ENCODE measurements at places on chromosomes 5 and 9.

DNA sequence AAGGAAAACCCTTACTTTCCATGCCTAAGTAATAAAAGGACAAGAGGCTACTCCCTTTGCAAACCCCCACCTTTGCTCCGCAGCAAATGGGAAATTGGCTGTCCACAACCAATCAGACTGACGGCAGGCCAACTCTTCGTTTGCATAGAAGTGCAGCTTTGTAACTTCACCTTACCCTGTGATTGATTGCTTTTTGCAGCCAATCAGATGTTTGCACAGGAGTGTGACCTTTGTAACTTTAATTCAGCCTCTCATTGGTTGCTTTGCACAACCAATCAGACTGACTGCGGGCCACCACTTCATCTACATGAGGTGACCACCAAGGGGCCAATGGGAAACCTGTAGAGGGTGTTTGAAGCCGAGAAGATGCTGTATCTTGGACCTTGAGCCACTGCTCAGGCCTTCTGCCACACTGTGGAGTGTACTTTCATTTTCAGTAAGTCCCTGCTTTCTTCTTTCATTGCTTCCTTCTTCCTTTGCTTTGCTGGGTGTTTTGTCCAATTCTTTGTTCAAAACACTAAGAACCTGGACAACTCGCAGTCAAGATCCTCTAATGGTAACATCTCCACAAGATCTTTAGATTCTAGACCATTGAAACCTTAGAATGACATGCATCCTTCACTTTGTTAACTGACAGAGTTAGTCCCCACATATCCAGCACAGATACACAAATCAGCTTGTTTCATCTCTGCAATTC, 51.3 kb upstream of the FREM1 start:
- DNase-seq = no peak

GRCh38 chr9:114304416-114305188, 18.3 kb upstream of the ORM1 start:
- no peak for DNase-seq

DNA sequence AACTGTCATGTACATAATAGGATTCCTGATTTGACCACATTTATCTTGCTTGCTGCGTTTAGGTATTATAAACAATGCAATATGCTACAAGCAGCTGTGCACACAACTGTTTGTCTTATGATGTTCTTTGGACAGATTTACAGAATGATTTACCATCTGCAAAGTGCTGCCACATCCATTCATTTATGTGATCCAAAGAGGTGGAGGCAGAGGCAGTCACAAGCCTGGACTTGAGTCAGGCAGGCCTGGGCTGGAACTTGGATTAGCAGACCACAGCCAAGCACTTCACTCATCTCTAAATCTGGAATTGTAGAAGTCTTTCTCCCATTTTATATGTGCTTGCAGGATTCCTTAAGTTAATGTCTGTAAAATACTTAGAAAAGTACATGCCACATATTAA, 149.0 kb downstream of the INSYN2B start:
- no peak for DNase-seq

DNA sequence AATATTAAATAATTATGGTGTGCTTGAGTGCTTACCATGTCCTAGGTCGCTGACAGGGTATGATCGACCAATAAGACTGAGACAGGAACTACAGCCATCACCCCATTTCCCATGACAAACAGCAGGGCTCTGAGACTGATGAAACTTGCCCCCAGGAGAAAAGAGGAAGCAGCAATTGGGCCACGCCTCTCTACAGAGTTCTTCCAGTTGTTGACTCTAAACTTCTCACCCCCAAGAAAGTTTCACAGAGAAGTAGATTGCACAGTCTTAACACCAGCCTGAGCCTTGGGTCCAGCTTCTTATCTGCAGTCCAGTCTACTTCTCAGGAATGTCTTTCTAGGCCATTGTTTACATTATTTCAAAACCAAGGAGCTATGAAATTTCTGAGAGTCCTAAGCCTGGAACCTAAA, 182.2 kb upstream of the ANKRD55 start:
- DNase-seq = no peak

- no peak for DNase-seq
Observed at GRCh38 chr9:69397384-69398214, 72.6 kb downstream of the ENTREP1 start.

DNA sequence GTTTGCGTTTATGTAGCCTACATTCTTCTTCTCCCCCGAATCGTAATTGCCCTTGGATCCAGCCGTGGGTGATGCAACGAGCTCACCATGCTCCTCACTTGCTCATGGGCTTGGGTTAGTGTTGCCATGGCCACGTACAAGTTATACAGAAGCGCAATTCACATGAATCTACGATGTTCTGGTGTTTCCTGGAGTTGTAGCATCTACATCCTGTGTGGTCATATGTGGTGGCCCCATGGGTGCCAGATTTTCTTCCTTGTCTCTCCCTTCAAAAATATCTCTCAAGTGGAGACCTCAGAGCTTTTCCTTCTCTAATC, 115.3 kb downstream of the TLE4 start:
- DNase-seq = no peak

GRCh38 chr9:119020730-119021333, 348.4 kb downstream of the BRINP1 start:
- no peak for DNase-seq

GRCh38 chr9:104810421-104811339, 46.8 kb downstream of the NIPSNAP3B start:
- no peak for DNase-seq

DNA sequence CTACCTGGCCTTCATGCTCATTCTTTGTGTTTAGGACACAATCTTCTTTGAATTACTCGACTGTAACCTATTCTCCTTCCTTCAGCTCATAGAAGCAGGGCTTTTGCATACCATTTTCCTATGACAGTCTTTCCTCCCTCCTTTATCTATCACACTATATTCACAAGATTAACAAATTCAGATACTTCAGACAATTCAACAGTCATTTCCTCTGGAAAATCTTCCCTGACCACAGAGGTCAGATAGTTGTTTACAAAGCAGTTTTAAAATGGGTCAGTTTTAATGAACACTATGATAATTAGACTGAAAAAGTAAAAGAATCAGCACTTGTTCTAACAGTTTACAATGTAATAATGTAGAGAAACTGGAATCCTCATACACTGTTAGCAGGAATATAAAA, 4.3 kb downstream of the CAAP1 start:
- no peak for DNase-seq

DNA sequence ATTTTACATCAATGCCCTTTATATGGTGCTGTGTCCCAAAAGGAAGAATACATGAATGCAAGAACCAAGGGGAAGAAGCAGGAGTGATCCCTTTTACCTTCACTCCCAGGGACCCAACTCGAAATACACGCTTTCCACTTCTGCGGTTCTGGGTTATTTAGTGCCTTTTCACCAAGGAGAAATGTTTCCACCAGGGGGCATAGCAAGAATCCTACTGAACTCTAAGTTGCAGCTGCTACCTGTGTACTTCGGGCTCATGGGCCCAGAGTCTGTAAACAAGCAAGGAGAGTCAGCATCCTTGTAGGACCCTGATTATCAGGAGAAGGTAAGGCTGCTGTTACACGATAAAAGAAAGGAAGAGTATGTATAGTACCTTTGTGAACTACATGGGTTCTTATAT, 45.7 kb downstream of the DPYSL3 start:
- DNase-seq = no peak

DNA sequence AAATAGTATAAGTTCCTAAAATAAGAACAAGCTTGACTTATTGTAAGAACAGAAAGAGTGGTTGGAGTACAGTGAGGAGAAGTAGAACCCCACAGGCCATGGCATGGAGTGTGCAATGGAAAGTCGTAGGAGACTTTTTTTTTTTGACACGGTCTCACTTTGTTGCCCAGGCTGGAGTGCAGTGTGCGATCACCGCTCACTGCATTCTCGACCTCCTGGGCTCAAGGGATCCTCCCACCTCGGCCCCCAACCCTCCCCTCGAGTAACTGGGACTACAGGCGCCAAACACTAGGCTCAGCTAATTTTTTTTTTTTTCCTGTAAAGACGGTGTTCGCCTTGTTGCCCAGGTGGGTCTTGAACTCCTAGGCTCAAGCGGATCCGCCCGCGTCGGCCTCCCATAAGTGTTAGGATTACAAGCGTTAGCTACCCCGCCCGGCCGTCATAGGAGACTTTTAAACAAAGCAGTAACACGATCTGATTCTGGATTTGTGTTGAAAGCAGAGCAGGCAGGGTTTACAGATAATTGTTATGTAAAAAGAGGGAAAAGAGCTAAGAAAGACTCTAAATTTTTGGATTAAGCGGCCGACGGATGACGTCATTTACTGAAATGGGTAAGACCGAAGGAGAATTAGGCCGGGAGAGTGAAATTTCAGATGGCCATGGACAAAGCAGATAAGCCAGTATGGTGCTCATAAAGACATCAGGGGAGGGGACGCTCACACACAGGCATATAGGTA, 752 bp downstream of the TSTD2 start:
- DNase-seq = no peak

DNA sequence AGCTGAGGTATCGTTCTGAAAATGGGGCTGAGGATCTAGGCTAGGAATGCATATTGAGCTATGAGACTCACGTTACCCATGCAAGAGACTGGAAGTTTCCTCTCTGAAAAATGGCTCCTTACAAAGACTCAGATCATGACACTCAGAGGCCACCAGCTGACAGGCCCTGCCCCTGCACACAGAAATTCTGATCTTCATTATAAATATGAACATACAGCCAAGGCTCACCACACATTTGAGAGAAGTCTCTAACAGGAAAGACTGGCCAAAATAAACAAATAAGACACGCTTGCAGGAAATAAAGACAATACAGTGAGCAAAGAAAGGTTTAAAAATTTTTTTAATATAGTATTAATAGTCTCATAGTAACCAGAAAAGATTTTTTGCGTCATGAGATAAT, 365.9 kb downstream of the NFIB start:
- no peak for DNase-seq

DNA sequence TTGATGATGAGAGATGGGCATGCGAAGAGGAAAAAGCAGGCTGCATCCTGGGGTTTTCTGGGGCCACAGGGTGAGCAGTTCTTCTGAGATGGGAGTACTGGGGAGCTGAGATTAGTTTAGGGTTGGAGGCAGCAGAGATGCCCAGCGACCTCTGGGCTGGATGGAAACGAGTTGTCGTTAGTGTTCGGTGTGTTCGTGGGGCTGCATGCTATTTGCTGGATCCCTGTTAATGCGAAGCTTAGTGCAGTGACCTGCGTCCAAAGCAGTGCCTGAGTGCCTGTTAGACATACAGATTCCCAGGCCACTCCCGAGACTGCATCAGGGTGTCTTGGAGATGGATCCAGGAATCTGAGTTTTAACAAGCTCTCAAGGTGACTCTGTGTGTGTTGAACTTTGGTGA, 201.3 kb downstream of the CACNA1B start:
- DNase-seq = no peak

DNA sequence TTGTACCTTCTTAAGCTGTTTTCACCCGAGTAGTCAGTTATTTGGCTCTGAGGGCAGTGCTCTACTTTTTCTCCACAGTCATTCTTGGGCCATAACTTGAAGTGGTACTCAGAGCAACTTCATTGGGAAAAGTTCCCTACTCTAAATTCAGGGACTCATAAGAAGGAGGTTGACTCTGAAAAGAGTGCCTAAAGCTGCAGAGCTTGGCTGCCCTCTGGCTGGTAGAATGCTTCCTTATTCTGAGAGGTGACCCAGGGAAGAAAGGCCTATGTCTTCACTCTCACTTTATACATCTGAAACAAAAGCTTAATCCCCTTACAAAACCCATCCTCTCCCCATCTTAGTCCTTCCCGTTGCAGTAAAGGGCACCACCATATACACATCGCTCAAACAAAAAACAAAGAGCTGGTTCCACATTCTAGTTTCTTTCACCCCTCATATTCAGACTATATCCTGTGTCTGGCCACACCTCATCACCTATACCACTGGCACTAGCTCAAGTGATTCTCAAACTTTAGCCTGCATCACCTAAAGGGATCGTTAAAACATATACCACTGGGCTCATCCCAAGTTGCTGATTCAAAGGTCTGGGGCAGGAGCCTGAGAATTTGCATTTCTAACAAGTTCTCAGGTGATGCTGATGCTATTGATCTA, 7.9 kb downstream of the IGIP start:
- DNase-seq = no peak

DNA sequence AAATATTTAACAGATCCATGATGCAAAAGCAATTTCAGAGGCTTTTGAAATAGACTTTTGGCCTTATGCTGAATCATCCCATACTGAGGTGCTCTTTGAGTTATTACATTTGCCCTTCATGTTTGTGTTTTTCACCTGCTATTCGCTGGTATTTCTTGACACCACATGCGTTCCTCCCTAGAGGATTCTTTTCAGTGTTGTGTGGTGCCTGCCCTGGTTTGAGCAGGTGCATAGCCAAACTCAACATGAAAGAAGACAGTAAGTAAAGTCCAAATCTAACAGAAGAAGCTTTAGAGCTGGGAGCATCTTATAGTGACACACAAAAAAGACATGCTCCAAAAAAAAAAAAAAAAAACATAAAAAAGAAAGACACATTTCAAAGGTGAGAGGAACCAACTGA, 796.3 kb downstream of the SEMA5A start:
- no peak for DNase-seq

DNA sequence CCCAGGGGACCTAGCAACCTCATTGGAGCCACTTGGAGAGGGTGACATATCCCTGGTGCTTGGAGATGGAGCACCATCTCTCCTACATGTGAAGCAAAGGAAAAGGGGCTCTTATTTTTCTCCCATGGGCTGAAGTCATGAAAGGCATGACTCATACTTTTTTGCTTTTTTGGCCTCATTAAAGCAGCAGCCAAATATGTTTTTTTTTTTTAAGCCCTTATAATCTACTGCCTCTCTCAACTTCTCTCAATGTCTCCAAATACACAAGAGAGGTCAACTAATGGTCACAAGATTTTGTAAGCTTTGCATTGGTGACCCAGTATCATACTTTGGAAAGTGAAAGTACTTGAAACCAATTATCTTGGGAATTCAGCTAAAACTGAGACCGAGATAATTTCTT, 1.6 kb upstream of the CFAP90 start:
- no peak for DNase-seq

DNA sequence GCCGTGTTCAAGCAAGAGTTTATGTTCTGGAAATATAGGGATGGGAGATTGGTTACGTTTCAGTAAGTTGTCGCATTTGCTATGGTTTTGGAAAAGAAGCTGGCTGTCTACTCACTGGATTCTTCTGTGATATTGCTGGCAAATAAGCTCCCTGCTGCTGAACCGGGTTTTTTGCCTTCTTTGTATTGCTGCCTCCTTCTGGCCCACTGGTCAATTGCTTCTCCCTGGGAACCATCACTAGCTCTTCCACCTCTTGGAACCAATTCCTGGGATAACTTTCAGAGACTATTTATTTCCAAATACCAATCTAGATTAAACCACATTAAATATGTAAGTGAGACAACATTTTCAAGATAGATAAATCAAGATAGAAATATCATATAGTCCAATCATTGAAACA, 43.0 kb downstream of the NUDT12 start:
- DNase-seq = no peak

DNA sequence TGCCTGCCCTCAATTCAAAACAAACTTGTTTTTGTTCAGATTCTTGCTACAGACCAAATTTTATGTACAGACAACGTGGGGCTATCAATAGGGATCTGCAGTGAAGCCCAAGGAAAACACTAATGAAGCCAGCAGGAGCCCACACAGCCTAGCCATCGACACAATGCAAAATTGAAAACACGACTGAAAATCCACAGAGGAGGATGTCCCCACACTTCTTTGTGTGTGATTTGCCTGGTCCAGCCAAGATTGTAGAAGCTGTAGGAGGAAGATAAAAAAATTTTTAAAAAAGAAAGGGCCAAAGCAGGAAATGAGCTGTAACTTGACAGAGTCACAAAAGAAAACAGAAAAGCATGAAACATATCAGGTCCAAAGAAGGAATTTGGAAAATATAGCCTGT, 34.8 kb downstream of the HTR4 start:
- no peak for DNase-seq

GRCh38 chr9:72471096-72471495, 50.3 kb upstream of the TMC1 start:
- no peak for DNase-seq

GRCh38 chr5:136457390-136458013, 92.2 kb upstream of the TRPC7 start:
- peak; percentile 13 for DNase-seq
